ENCODE measurements at places on chromosomes 5 and 9. TPM values are rescaled to one million over a fixed set of nuclear protein-coding genes. Genes with fewer than 3 reads are reported as not detected.

The DNAJC18 gene
- 3.6 TPM for total RNA-seq

The SLC36A3 gene
- total RNA-seq, result not detected

The GMCL2 gene
- not detected for total RNA-seq

The CYLC2 gene
- not detected for total RNA-seq

The RASEF gene
- total RNA-seq, result 38.9 TPM

The SPATA31A1 gene
- not detected for total RNA-seq

GRCh38 chr9:116080561-116080960 is 73.0 kb upstream of the PAPPA start:
- H3K27me3 ChIP-seq, result no peaks in the 10 kb centered on the region
- no peaks in the 10 kb centered on the region for H3K36me3 ChIP-seq
- H3K27ac ChIP-seq, result no peak overlapping the region
- H3K4me1 ChIP-seq, result no peaks in the 10 kb centered on the region
- no peak for DNase-seq
- H3K4me3 ChIP-seq, result no peak overlapping the region

- H3K27ac ChIP-seq, result no peak overlapping the region
- H3K36me3 ChIP-seq, result no peaks in the 10 kb centered on the region
- H3K4me1 ChIP-seq, result peaks cover 5% of the 10 kb centered on the region
- no peak overlapping the region for H3K4me3 ChIP-seq
- no peak for DNase-seq
Observed at GRCh38 chr5:83925321-83925954, 204.8 kb upstream of the HAPLN1 start.

- DNase-seq, result no peak
- H3K27me3 ChIP-seq, result no peaks in the 10 kb centered on the region
- no peaks in the 10 kb centered on the region for H3K4me1 ChIP-seq
- H3K4me3 ChIP-seq, result no peak overlapping the region
Observed at GRCh38 chr5:122730037-122730436, 44.8 kb upstream of the SNX2 start.

- no peak overlapping the region for H3K4me3 ChIP-seq
- DNase-seq, result no peak
- no peaks in the 10 kb centered on the region for H3K27me3 ChIP-seq
- H3K27ac ChIP-seq, result no peak overlapping the region
- H3K36me3 ChIP-seq, result no peaks in the 10 kb centered on the region
Observed at GRCh38 chr5:148810823-148811222, 15.6 kb upstream of the ADRB2 start.

DNA sequence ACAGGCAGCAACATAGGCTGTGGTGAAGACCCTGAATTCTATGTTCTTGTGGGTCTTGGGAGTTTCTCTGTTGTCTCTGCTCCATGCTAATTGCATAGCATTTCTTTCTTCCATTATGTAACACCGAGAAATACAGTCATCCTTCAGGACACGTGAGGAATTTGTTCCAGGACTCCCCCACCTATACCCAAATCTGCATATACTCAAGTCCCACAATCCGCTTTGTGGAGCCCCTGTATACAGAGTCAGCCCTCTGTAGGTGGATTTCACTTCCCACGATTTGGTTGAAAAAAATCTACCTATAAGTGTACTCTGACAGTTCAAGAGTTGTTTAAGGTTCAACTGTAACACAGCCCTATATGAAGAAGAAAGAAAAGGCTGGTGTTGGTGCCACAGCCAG is 22.1 kb downstream of the ANKRD33B start:
- no peaks in the 10 kb centered on the region for H3K36me3 ChIP-seq
- no peaks in the 10 kb centered on the region for H3K4me1 ChIP-seq
- no peaks in the 10 kb centered on the region for H3K27me3 ChIP-seq
- no peak for DNase-seq
- no peak overlapping the region for H3K4me3 ChIP-seq
- H3K27ac ChIP-seq, result no peak overlapping the region
